Jurkat, Clone E6-1 (cell line): ENCODE measurements at places on chromosomes 5 and 9.

GRCh38 chr5:83595217-83595616 lies 123.7 kb downstream of the VCAN start:
- no peak for DNase-seq

DNA sequence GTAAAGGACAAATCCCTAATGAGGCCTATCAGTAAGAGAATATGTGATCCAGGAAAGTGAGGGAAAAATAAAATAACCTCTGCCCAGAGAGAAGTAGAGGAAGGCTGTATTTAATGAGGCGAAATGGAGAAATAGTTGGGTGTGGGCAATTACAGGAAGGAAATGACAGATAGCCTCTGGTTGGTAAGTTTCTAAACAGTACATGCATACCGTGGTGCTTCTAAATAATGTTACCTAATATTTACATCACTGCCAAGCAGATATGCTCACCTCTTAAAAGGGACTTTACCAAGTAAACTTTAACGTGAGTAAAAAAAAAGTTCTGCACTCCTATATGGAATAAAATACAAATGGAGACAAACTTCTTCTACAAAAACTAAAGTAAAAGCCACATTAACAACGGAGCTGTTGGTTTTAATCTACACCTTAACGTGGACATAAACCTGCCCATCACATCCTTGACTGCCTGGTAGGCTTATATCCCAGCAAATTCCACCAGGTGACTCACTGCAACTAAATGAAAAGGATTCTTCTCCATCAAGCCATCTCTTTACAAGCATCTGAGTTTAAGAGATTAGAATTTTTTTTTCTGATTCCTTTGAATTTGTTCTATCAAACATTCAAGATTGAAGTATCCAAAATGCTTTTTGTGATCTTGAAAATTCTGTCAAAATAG lies 12.4 kb downstream of the NFIL3 start:
- no peak for DNase-seq

- DNase-seq, result no peak
Observed at GRCh38 chr5:10489810-10490426, 48.2 kb downstream of the ROPN1L start.

DNA sequence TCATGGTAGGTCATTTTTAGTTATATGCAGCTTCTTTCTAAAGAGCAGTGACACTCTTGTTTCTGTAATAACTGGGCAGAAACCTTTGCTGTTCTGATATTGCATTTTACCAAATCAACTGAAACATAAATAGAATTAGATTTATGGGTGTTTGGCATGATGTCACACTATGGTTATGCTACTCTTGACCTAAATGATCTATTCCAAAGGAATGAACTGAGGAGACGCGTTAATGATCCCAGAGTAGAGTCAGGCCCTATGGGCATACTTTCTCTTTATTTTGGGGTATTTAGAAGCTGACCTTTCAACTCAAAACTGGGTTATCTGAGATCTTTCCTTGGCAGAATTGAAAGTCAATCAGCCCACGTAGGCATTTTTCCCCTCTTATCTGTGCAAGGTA lies 146.8 kb upstream of the ADAMTSL1 start:
- no peak for DNase-seq

DNA sequence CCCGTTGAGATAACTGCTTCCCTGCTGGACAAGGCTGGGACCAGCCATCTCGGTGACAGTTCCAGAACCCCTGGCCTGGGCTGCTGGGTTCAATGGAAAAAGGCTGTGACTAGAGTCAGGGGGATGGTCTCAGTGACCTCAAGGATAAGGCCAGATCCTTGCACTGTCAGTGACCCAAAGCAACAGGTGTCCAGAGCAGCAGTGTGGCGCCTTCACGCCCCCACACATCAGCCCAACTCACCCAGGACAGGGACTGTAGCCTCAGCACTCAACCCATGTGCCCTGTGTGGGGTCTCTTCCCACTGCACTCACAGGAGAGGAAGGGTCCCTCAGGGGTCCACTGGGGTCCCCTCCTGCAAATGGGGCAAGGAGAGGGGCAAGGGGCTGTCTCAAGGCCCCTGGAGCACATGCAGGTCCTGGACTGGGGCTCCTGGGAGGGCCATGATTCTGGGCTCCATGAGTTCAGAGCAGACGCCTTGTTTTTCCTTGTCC lies 698 bp upstream of the LCN2 start:
- no peak for DNase-seq

DNA sequence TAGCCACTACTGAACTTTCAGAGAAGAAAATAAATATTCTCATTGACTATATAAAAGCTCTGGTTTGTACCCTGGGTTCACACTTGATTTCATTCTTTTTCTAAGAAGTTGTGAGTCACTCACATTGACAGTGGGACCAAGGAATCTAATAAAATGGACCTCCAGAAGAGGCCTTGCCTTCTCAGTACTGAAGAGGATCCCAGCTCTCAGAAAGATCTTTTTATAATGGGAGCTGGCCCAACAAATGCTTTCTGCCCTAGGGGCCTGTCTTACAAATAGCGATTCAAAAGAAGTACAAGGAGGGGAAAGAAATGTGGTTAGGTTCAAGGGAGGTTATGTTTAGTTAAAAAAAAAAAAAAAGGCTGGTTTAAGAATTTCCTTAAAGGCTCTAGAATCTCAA lies 237.9 kb downstream of the ISL1 start:
- no peak for DNase-seq

DNA sequence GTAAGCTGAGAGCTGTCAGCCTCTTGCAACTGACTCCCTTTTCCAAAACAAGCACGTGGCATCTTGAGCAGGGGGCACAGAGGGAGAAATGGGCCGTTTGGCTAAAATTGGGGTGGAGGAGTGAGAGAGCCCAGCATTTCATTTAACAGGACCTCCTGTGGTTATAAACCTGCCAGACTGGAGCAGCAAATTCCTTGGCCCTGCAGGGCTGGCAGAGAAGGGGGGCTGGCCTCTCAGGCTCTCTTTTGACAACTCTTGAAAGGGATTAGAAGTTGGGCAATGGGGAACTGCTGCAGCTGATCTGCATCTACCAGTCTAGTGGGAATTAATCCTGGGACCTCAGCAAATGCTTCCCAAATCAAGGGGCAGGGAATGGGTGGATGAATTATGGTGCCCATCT lies 7.2 kb upstream of the POU4F3 start:
- no peak for DNase-seq

- no peak for DNase-seq
Observed at GRCh38 chr5:175252234-175252805, 191.7 kb downstream of the DRD1 start.

- DNase-seq, result peak; percentile 20
Observed at GRCh38 chr5:6480133-6481051, 31.7 kb downstream of the UBE2QL1 start.

DNA sequence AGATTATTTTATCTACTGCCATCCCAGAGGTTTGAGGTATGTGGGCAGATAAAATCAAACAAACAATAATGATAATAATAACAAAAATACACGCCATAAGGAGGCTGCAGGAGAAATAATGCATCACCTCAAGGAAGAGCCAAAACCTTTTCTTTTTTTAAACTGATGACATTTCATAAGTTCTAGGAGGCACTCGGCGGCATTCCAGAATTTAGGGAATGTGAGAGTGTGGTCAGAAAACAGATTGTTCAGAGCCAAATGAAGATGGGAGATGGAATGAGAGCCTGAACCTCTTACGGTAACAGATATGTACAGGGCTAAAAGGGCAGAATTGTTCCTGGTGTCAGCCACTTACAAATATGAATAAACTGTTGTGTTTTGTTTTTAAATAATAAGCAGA lies 615.0 kb upstream of the CHD1 start:
- DNase-seq, result no peak
